ENCODE measurements at places on chromosomes 2 and 18.

DNA sequence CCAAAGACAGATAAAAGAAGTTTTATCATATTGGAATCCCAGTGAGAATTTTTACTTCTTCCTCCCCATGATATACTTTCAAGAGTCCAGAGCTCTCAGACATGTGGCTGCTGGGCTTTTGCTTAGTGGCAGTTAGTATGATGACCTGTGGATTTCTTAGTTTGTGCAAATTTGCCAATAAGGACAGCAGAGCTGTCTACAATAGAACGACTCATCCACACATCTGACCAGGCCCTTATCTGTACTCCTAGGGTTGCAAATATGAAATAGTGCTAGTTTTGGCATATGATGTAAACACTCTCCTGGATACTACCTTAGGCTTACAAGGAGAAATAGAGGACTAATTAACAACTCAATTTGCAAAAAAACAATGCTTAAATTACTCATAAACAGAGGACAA lies 758.4 kb upstream of the TMEFF2 start:
- DNase-seq: no peak

GRCh38 chr2:70808983-70809958 lies 11.1 kb downstream of the CLEC4F start:
- no peak for DNase-seq

DNA sequence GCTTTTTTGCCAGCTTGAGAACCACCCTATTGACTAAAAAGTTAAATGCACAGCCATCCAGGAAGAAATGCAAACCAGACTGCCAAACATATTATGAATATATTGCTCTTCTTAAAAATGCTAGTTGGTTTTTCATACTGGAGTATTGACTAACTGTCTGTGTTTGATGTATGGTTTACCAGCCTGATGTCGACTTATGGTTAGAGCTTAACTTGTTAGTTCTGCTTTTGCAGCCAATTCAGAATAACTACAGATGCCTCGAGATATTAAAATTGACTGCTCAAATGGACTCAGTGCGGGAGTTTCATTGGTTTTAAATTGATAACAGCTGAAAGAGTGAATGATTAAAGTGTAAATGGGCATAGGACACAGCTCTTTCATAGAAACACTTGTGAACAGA lies 369.8 kb downstream of the ARHGAP15 start:
- DNase-seq: no peak

DNA sequence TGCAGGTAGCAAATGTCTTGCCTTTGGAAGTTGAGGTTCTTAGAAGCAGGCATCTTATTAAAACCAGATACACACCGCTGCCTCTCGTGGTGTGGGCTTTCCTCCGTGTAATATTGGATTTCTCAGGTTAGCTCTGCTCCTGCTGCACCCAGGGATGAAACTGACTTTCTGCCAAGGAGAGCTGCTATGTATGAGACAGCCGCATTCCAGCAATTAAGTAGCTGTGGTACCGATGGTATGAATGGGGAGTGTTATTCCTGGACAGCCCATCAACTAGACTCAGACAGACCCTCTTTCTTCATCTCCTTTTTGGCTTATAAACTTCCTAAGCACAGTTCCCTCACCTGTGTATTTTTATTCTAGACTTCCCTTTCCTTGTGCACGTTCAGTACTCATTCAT lies 6.8 kb upstream of the EHD3 start:
- no peak for DNase-seq

DNA sequence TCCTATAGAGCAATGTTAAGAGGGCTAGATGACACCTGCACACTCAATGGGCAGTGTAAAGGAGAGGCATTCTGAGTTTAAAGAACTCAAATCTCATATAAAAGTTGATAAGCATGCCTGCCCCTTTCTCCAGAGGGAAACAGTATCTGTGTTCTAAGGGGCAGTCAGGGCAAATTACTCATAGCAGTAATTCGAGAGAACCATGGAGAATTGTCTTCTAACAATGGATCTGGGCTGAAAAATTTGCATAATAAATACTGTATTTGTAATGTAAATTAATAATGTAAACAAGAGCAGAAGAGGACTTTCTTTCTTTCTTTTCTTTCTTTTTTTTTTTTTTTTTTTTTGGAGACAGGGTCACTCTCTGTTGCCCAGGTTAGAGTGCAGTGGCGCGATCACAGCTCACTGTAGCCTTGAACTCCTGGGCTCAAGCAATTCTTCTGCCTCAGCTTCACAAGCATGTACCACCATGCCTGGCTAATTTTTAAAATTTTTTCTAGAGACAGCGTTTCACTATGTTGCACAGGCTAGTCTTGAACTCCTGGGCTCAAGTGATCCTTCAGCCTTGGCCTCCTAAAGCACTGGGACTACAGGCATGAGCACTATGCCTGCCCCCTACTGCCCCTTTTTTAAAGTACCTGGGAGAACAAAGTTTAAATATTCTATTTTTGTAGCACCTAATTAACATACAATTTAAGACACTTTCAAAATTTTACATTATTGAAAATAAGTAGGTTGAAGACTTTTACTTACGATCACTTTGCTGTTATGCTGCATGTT lies 70.6 kb downstream of the OTX1 start:
- no peak for DNase-seq

DNA sequence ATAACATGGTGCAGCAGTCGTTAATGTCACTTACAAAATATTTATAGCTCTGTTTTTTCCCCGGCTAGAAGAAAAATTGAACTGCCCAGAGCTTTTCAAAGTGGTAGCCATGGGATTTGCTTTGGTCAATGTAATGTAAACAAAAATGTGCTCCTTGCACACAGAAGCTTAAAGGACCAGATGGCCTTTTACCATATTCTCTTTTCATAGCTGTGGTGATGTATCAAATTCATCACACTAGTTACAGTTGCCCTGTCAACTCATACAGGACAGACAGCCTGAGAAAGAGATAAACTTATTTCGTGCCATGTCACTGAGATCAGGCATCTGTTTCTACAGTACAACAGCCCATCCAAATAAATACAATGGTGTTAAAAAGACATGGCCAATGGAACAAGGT lies 368.1 kb upstream of the CDH19 start:
- no peak for DNase-seq

DNA sequence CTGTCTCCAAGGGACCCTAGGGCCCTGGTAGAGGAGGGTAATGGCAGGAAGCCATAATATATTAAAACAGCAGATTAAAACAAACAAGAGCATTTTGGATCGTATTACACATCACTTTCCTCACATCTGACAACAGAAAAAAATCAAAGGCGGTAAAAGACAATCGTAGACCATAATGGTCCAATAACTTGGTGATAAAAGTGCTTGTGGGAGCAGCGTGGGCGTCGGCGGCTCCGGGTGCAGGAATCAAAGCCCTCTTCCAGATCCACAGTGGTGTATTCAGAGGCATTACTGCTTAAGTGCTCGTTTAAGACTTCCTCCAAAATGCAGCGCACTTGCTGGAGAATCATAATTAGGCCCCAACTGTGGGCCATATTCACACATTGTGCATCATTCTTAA lies 68.0 kb downstream of the FECH start:
- DNase-seq: no peak

GRCh38 chr2:62467475-62468321 lies 38.3 kb downstream of the TMEM17 start:
- no peak for DNase-seq

GRCh38 chr2:209663139-209663538 lies 108.5 kb upstream of the UNC80 start:
- peak; percentile 13 for DNase-seq

- no peak for DNase-seq
These were observed 584.7 kb upstream of the SETBP1 start for GRCh38 chr18:44096016-44096415.

DNA sequence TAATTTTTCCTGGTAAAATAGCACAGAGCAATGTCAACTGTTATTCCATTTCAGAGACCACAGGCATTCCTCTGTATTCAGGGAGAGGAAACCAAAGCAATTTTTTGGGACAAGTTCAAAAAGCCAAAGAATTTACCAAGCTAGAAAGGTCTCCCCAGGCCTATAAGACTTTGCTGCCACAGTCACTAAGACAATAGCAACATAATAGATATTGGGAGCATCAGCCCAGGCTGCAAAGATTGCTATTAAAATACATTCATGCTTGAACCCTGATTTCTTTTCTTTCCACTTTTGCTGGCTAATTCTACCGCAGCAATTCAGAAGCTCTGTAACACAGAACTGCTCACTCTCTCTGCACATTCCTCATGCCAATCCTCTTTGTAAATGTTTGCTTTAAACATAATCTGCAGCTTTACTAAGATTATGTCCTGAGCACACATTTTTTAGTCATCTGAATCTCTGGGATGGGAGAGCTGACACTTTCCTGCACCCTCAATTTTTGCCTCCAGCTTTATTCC lies 76.3 kb downstream of the CLHC1 start:
- no peak for DNase-seq

- no peak for DNase-seq
These were observed 162.4 kb downstream of the ZNF521 start for GRCh38 chr18:25189391-25190185.

DNA sequence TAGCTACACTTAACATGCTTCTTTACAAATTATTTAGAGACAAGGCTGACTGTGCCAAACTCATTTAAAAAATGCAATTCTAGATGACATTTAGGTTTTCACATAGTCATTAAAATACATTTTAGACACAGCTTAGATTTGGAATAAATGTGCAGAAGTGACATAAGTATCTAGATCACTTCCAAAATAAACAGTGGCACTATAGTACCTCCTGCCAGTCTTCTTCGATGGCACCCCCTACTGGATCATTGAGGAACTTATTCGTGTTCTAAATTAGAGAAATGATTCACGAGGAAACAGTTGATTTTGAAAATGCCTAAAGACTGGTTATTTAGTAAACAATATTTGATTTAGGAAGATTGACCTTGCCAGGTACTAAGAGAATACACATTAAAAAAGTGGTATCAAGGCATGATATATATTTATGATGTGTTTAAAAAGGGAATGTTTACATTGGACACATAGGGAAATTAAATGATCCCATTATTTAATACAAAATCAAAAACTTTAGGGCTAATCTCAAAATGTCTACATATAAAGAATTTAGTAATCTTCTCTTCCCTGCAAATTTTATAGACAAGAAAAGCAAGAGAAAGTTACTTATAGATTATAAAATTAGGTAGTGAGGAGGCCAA lies 323.9 kb downstream of the XIRP2 start:
- DNase-seq: peak; percentile 37

GRCh38 chr2:173059971-173060461 lies 15.6 kb upstream of the MAP3K20 start:
- no peak for DNase-seq

- no peak for DNase-seq
These were observed 603.6 kb downstream of the CPS1 start for GRCh38 chr2:211159972-211160371.

DNA sequence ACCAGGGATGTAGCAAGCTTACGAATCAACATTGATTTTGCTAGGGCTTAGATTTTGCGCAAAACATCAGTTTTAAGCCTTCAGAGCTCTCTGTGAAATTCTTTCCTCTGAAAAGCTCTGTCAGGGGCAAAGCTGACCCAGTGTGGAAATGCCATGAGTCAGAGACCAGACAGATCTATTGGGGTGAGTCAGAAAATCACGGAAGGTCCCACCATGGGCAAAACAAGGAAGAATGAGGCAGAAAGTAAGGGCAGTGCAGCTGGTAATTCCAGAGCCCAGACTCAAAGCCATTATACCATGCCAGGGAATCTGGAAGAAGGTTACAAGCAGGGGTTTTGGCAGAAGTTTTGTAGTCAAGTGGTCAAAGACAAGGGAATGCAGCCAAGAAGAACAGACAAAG lies 256.6 kb upstream of the CTAGE1 start:
- no peak for DNase-seq

DNA sequence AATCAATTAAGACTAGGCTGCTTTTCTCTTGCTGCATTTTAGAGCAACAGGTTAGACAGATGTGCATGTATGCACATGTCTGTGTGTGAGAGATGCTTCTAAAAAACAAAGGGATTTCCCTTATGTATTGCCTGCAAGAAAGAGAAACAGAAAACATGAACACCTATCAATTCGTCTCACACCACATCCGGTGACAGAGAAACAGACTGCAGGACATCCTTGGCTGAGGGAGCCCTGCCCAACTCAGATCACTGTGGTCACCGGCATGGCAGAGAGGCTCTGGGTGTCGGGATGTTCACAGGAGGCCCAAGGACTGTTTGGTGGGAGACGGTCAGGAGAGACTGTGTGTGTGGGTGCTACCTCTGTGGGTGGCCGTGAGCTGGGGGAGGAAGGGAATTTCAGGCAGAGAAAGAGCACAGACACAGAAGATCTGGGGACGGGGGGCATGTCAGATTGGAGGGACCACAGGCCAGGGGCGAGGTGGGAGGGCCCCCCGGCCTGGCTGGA lies 24.9 kb downstream of the FHL2 start:
- no peak for DNase-seq

DNA sequence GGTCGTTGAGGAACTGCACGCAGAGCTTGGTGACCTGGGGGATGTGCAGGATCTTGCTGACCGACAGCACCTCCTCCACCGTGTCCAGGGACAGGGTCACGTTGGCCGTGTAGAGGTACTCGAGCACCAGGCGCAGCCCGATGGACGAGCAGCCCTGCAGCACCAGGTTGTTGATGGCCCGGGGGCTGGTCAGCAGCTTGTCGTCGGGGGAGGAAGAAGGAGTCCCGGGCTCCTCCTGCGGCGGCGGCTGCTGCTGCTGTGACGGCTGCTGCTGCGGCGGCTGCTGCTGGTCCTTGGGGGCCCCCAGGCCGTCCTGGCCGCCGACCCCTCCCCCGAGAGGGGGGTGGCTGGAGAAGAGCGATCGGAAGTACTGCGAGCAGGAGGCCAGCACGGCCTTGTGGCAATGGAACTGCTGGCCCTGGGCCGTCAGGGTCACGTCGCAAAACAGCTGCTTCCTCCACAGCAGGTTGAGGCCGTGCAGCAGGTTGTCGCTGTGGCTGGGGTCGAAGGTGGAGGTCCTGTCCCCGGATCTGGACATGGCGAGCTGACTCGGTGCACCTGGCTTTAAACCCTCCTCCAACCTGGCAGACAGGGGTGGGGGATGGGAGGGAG lies 2.7 kb downstream of the KLHL14 start:
- peak; percentile 55 for DNase-seq

GRCh38 chr2:237723023-237723422 lies 75.6 kb upstream of the RBM44 start:
- no peak for DNase-seq

GRCh38 chr2:206983161-206983859 lies 44.0 kb downstream of the CPO start:
- no peak for DNase-seq

- peak; percentile 34 for DNase-seq
These were observed 145.9 kb downstream of the CCDC74A start for GRCh38 chr2:131673400-131674173.

- DNase-seq: no peak
These were observed 27.2 kb downstream of the CROCC2 start for GRCh38 chr2:240933048-240933965.

DNA sequence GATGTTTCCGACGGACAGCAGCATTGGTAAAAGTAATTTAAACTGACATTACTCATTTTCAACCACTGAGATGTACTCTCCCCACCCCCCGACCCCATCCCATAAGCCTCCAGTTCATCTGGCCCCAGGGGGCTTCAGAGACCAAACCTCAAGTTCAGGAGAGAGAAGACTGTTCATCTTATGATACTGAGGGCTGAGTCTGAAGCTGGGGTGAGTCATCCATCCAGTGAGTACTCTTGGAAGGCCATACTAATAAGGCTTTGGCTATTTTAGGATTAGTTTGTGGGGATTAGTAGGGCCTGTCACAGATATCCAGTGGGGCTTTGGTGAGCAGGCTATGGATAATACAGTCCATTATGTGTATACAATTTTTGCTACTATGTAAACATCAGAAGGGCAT lies 125.3 kb upstream of the APCDD1 start:
- DNase-seq: no peak

- DNase-seq: no peak
These were observed 161.0 kb downstream of the TPGS2 start for GRCh38 chr18:36667811-36668210.

GRCh38 chr2:35790292-35790691 lies 565.3 kb upstream of the CRIM1 start:
- no peak for DNase-seq

- no peak for DNase-seq
These were observed 12.4 kb downstream of the LMAN2L start for GRCh38 chr2:96727431-96727830.

All from COR-L47 (cell line).